CMK (cell line): ENCODE measurements at places on chromosomes 12 and 14.

GRCh38 chr14:99479906-99480869 is at the start of gene SETD3:
Gene SETD3, minus strand, starts transcription at chr14:99480859. Its CDS starts 15,054 bp downstream, at chr14:99465805.
- DNase-seq: peak; percentile 8

DNA sequence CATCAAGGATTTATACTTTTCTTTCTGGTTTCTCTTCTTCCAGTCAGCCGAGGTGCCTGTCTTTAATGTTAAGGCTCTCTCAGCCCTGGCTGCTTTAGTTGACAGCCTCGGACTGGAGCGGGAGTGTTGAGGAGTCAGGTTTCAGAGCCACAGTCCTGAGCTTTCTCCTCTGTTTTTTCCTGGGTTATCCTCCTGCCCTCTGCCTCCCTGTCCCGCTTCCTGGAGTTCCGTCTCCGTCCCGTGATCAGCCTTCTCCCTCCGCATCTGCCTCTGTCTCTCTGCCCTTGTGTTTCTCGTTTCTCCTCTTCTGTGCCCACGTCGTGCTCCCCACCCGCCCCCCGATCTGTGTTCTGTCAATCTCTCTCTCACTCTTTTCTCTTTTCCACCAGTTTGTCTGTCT is 33.0 kb downstream of the IQSEC3 start:
- no peak for DNase-seq

- peak; percentile 32 for DNase-seq
Observed at GRCh38 chr12:27779920-27780611, at the start of the genes KLHL42 and MANSC4. Gene KLHL42, plus strand, starts transcription at chr12:27780233. Its CDS starts 98 bp downstream, at chr12:27780331. Gene MANSC4, minus strand, starts transcription at chr12:27780236. Its CDS starts 8,960 bp downstream, at chr12:27771276.

DNA sequence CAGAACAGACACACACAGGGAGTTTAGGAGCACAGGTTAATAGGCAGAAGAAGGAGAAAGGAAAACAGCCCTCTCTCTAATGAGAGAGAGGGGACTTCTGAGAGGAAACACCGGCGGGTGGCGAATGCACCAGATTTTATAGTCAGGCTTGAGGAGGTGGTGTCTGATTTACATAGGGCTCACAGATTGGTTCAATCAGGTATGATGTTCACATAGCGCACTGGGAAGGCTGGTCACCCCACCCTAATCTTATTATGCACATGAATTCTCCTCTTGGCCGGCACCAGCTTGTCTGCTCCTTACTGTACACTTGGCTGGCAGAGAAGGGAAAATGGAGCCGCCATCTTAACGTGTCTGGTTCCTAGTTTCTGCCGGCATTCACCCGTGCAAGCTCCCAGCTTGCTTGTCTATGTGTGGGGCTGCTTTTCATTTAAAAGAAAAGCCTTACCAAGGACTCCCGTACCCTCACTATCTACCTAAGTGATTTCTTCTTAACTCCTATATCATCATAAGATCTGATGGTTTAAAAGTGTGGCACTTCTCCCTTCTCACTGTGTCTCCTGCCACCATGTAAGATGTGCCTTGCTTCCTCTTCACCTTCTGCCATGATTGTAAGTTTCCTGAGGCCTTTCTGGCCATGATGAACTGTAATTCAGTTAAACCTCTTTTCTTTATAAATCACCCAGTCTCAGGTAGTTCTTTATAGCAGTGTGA is 15.1 kb downstream of the BCAT1 start:
- DNase-seq: no peak

- DNase-seq: no peak
Observed at GRCh38 chr12:101328917-101329316, 49.0 kb downstream of the UTP20 start.

- DNase-seq: no peak
Observed at GRCh38 chr12:68861890-68862289, 53.9 kb downstream of the MDM2 start.

DNA sequence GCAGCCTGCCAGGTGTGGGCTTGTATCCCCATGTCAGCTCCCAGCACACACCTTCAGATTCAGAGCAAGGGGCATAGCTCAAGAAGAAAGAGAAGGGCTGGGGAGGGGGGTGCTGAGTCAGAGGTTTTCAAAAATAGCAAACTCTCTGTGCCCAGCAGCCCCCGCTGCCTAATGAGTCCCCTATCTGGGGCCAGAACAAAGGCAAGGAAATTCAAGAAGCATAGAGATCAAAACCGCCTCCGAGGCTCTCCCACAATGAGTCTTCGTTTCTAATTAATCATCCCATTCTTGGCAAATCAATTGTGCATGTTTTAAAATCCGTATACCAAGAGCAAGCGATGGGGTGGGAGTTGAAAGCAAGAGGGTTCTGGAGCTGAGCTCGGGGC is 19.5 kb upstream of the CMKLR1 start:
- DNase-seq: no peak

DNA sequence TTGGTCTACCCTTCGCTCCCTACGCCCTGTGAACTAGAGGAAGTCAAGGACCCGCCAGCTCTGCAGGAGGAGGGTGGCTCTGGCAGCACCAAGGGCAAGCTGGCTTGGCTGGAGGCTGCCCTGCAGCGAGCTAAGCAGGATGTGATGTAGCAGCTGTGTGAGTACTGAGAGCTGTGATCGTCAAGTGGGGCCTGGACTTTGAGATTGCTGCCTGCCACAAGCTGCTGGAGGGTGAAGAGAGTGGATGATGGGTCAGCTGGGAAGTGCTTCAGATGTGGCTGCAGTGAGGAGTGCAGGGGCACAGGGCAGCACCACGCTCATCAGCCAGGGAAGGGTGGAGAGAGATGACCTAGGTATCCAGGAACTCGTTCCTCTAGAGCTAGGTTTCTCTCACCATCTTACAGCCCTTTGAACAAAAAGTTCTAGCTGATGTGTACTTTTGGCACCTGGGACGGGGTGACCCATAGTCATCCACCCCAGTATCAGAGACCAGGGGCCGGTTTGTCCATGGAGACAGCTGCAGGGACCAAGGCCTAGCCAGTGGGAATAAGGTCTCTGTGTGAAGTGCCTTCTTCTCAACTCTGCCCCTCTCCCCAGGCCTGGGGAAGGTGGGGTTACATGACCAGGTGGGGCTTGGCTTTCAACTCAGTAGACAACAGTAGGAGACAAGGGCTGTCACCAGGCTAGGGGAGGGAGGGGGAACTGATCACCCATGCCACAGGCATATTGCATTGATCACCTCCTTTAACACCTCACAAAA is 3.2 kb downstream of the KRT86 start:
- DNase-seq: no peak

GRCh38 chr14:85154714-85155113 is 375.2 kb upstream of the FLRT2 start:
- no peak for DNase-seq

- no peak for DNase-seq
Observed at GRCh38 chr12:44362947-44363346, 513.2 kb downstream of the NELL2 start.
